H9 (cell line): ENCODE measurements at places on chromosomes 5 and 9. TPM values are rescaled to one million over a fixed set of nuclear protein-coding genes. Genes with fewer than 3 reads are reported as not detected.
A peak's percentile ranks its signal among the peaks of the same experiment; 100 is the strongest.

- no peak for DNase-seq
- H3K4me1 ChIP-seq = 0 out of 2 replicates have a peak, but pooled peaks cover 4% of the 10 kb centered on the region
- H3K36me3 ChIP-seq = peaks cover 10% of the 10 kb centered on the region
These were observed 119.5 kb downstream of the HMHB1 start for GRCh38 chr5:143931476-143931875.

DNA sequence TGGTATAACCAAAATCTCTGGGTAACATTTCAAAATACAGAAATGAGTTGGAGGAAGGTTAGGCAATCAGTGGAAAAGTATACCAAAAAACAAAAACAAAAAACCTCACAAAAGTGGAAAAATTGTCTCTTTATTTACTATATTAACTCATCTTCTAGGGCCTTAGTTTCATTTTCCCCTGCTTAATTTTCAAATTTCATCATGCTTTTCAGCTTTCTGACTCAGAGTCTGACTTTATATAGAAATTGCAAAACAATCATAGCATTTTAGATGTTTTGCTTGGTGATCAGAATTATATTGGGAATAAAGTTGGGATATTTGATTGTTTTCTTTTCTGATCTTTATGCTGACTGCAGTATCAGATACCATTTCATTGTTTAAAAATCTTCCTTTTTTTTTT is 257.0 kb upstream of the PRR16 start:
- H3K27ac ChIP-seq = no peak overlapping the region
- no peaks in the 10 kb centered on the region for H3K4me1 ChIP-seq
- DNase-seq = no peak
- no peak overlapping the region for H3K4me3 ChIP-seq
- H3K36me3 ChIP-seq = no peaks in the 10 kb centered on the region

DNA sequence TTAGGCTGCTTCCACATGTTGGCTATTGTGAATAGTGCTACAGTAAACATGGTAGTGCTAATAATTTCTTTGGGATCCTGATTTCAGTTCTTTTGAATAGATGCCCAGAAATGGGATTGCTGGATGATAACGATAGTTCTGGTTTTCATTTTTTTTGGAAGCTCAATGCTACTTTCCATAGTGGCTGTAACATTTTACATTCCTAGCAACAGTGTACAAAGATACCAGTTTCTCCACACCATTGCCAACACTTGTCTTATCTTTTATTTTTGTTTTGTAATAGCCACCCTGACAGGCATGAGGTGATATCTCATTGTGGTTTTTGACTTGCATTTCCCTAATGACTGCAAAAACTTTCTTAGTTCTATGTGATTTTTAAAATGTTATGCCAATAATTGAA is 68.8 kb upstream of the LRRC70 start:
- no peaks in the 10 kb centered on the region for H3K27me3 ChIP-seq
- H3K36me3 ChIP-seq = peaks cover 37% of the 10 kb centered on the region
- DNase-seq = no peak
- no peak overlapping the region for H3K27ac ChIP-seq

- no peak for DNase-seq
- H3K27ac ChIP-seq = no peak overlapping the region
- H3K4me3 ChIP-seq = no peak overlapping the region
- H3K4me1 ChIP-seq = no peaks in the 10 kb centered on the region
- H3K27me3 ChIP-seq = no peaks in the 10 kb centered on the region
These were observed 300.8 kb downstream of the CDH9 start for GRCh38 chr5:26737348-26738265.

DNA sequence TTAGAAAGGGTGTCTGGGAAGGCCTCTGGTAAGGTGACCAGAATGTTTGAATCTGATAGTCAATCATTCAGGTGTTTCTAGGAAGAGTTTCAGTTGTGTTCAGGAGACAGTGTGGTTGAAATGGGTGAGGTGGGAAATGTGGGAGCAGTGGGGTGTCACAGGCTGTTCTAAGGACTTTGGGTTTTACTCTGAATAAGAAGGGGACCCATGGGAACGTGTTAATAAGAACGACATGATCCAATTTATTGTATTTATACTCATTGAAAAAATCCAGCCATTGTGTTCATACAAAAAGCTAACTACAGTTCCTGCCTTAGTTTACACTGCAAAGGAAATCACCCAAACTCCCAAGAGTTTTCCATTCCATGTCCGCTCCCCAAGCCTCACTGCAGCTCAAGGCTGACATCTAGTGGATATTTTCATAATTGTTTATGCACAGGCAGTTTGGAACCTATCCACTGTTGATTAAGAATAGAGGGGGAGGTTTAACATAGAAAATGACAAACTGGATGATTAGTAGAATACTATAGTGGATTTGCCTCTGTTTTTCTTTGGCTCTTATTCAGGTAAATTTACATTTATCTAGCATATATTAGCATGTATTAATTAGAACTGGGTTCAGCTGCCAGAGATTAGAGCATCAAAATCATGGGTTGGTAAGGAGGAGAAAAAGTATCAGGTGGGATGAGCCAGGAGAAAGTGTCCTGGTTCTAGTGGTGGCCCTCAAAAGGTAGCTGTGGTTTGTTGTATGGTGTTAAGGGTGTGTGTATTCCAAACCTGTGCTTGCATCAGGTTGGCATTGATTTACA is 17.7 kb downstream of the CAVIN4 start:
- H3K27ac ChIP-seq = no peak overlapping the region
- no peaks in the 10 kb centered on the region for H3K36me3 ChIP-seq
- peaks cover 5% of the 10 kb centered on the region; the same call in 1 of the 2 replicates for H3K4me1 ChIP-seq
- DNase-seq = no peak
- no peaks in the 10 kb centered on the region for H3K27me3 ChIP-seq

RMI1 gene
- total RNA-seq = 21.8 and 22.4 TPM in 2 replicates

GRCh38 chr9:93670208-93671019 is 94.0 kb downstream of the PHF2 start:
- H3K4me1 ChIP-seq = no peaks in the 10 kb centered on the region
- peaks cover 28% of the 10 kb centered on the region for H3K36me3 ChIP-seq

CXXC5 gene
- 105 and 107 TPM in 2 replicates for total RNA-seq

DNA sequence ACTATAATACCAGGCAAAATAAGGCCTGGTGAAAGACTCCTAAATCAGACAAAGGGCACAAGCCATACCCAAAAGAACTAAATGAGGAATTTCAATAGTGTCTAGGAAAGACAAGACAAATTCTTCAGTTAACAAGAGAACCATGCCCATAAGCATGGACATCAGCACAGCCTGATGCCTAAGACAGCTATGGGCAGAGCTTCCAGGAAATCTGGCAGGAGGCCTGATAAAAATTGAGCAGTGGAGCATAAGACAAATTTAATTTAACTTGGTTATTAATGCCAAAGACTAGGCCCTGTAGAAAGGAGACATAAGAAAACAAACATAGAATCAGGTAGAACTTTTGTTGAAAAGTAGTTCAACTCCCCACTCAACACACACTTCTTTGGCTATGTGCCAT is 17.3 kb downstream of the KLHL3 start:
- H3K27me3 ChIP-seq = no peaks in the 10 kb centered on the region
- H3K4me3 ChIP-seq = no peak overlapping the region
- no peak overlapping the region for H3K27ac ChIP-seq
- DNase-seq = no peak
- H3K36me3 ChIP-seq = peaks cover 19% of the 10 kb centered on the region
- no peaks in the 10 kb centered on the region for H3K4me1 ChIP-seq

- no peak overlapping the region for H3K4me3 ChIP-seq
- no peak for DNase-seq
- no peaks in the 10 kb centered on the region for H3K27me3 ChIP-seq
- no peaks in the 10 kb centered on the region for H3K36me3 ChIP-seq
- H3K27ac ChIP-seq = no peak overlapping the region
These were observed 241.8 kb upstream of the MSX2 start for GRCh38 chr5:174482607-174483024.

PFN3 gene
- not detected in 2 replicates for total RNA-seq

DNA sequence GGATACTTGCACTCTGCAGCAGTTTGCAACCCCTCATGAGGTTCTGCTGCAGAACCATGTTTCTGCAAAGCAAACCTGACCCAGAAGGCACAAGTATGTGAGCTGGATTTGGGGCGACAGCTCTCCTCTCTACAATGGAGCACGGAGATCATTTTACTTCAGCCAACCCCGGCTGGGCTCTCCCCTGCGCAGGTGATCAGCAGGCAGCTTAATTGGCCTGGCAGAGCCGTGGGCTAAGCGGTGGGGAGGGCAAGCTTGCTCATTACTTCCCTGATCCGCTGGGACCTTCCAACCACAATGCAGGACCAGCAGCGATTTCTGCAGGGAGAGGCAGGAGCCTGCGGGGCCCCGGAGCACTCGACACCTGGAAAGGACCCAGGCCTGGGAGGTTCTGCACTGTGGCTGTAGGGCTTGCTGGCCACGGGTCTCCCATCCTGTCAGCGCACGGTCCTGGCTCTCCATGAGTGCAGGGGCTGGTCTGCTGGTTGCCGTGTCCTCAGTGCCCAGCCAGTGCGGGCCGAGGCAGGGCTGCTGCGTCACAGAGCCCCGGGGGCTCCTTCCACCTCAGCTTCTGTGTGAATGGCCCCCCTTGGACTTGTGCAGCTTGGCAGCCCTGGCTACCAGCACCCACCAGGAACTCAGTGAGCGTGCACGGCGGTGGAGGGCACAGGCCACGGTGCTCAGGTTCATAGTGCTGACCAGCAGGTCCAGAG is 51.8 kb upstream of the RAPGEF1 start:
- H3K4me1 ChIP-seq = no peaks in the 10 kb centered on the region; the same call in 1 of the 2 replicates
- no peaks in the 10 kb centered on the region for H3K36me3 ChIP-seq
- no peaks in the 10 kb centered on the region for H3K27me3 ChIP-seq
- no peak for DNase-seq
- H3K4me3 ChIP-seq = no peak overlapping the region
- no peak overlapping the region for H3K27ac ChIP-seq

PLPPR1 gene
- 1.8 and 2.4 TPM in 2 replicates for total RNA-seq

GRCh38 chr5:170393958-170394357 is 4.8 kb upstream of the KCNMB1 start:
- H3K27ac ChIP-seq = no peak overlapping the region
- H3K36me3 ChIP-seq = no peaks in the 10 kb centered on the region
- H3K4me1 ChIP-seq = peaks cover 23% of the 10 kb centered on the region

GRCh38 chr5:68191083-68191791 is 24.3 kb upstream of the PIK3R1 start:
- peaks cover 20% of the 10 kb centered on the region for H3K4me1 ChIP-seq
- no peak for DNase-seq
- H3K27ac ChIP-seq = no peak overlapping the region
- no peak overlapping the region for H3K4me3 ChIP-seq
- no peaks in the 10 kb centered on the region for H3K27me3 ChIP-seq

DNA sequence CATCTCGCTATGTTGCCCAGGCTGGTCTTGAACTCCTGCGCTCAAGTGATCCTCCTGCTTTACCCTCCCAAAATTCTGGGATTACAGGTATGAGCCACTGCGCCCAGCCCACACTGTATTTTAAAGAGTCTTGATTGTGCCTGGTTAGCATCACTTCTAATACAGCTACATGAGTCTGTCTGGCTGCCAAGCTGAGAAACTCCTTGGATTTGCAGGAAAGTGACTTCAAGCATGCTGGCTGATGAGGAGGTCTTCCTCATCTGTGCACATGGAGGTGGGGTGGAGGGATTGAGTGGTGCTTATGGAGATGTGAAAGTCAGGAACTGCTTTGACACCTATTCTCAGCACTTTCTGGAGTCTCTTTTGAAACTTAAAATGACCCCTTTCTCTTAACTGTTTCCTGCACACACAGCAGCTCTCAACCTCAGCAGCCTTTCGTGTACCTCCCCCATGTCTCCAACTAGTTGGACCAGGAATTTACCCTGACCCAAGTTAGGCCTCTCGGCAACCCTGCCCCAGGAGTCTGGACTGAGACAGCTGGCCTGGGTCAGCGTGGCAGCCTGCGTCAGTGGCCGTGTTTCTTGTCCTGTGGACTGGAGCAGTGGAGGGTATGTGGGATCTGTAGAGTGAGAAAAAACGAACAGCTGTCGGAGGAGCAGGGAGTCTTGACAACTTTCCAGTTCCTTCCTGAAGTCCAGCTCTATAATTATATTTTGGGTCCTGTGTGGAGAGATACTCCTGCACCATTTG is 72.5 kb downstream of the ACER2 start:
- DNase-seq = no peak
- no peak overlapping the region for H3K27ac ChIP-seq
- H3K4me1 ChIP-seq = no peaks in the 10 kb centered on the region
- H3K27me3 ChIP-seq = no peaks in the 10 kb centered on the region

SPINK7 gene
- not detected in 2 replicates for total RNA-seq

LPCAT1 gene
- total RNA-seq = 222 and 231 TPM in 2 replicates

- H3K27ac ChIP-seq = no peak overlapping the region
- no peak overlapping the region for H3K4me3 ChIP-seq
- H3K4me1 ChIP-seq = no peaks in the 10 kb centered on the region
- H3K27me3 ChIP-seq = no peaks in the 10 kb centered on the region
- no peaks in the 10 kb centered on the region for H3K36me3 ChIP-seq
- DNase-seq = no peak
These were observed 302.4 kb upstream of the KLF4 start for GRCh38 chr9:107792006-107792405.

- no peak overlapping the region for H3K27ac ChIP-seq
- no peaks in the 10 kb centered on the region; the same call in 1 of the 2 replicates for H3K4me1 ChIP-seq
- H3K27me3 ChIP-seq = no peaks in the 10 kb centered on the region
- H3K4me3 ChIP-seq = no peak overlapping the region
- no peaks in the 10 kb centered on the region for H3K36me3 ChIP-seq
- no peak for DNase-seq
These were observed 5.9 kb upstream of the EGR1 start for GRCh38 chr5:138459311-138459933.

DNA sequence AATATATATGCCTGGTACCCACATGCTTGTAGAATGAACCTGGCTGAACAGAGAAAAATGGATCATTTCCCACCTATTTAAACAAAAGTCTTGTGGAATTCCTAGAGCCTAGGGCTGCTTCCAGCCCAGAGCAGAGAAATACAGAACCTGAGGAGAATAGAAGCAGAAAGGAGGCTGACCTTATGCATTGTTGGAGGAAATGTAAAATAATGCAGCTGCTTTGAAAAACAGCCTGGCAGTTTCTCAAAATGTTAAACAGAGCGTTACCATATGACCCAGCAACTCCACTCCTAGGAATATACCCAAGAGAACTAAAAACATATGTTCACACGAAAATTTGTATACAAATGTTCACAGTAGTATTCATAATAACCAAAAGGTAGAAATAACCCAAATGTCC is 15.1 kb downstream of the MAPKAP1 start:
- DNase-seq = no peak
- H3K27me3 ChIP-seq = no peaks in the 10 kb centered on the region
- H3K4me1 ChIP-seq = peaks cover 6% of the 10 kb centered on the region; the same call in 1 of the 2 replicates
- H3K36me3 ChIP-seq = peaks cover 6% of the 10 kb centered on the region; the same call in 2 of the 3 replicates

DNA sequence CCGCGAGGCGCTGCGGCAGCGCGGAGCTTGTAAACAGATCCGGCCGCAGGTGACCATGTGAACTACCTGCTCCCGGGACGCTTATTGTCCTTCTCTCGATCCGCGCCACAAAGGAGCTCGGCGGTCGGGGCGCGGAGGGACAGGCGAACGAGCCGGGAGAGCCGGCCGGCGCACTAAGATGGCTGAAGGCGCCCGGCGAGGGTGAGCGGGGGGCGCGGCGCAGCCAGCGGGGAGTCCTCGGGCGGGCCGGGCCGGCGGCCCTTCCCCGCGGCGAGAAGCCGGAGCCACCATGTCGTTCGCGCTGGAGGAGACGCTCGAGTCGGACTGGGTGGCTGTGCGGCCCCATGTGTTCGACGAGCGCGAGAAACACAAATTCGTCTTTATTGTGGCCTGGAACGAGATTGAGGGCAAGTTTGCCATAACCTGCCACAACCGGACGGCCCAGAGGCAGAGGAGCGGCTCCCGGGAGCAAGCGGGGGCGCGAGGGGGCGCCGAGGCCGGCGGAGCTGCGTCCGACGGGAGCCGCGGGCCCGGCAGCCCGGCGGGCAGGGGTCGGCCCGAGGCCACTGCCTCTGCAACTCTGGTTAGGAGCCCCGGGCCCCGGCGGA is 535 bp downstream of the JMY start:
- H3K27me3 ChIP-seq = no peaks in the 10 kb centered on the region
- DNase-seq = no peak
- H3K27ac ChIP-seq = no peak overlapping the region
- peak overlapping the region; percentile 94 for H3K4me3 ChIP-seq
- no peaks in the 10 kb centered on the region for H3K4me1 ChIP-seq
- H3K36me3 ChIP-seq = peaks cover 5% of the 10 kb centered on the region; the same call in 1 of the 2 replicates

TYRP1 gene
- 0.18 TPM in 1 of 2 replicates, not detected in the other for total RNA-seq
